M059J (cell line): ENCODE measurements at places on chromosomes 5 and 9.

DNA sequence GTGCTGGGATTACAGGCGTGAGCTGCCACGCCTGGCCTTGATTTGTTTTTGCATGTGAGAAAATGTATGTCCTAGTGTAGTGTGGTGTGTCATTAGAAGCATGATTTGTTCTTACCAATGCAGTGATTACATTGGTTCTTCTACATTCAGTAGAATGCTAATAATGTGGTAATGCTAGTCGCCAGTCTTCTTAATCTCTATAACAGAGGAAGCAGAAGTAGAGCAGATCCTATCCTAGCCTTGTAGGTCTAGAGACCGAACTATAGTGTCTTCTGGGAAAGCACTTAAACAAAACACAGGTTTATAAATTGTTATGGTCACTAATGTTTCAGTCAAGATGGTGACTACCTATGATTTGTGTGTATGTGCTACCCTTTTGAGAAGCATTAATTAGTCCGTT lies 197.5 kb upstream of the DMRT1 start:
- no peak for DNase-seq

- peak; percentile 85 for DNase-seq
Observed at GRCh38 chr5:139262742-139263445, 30.6 kb upstream of the MATR3 start.

- peak; percentile 41 for DNase-seq
Observed at GRCh38 chr5:74199005-74199404, 441.5 kb downstream of the ENC1 start.

GRCh38 chr5:170861667-170861916 lies 226 bp upstream of the RANBP17 start:
- no peak for DNase-seq

DNA sequence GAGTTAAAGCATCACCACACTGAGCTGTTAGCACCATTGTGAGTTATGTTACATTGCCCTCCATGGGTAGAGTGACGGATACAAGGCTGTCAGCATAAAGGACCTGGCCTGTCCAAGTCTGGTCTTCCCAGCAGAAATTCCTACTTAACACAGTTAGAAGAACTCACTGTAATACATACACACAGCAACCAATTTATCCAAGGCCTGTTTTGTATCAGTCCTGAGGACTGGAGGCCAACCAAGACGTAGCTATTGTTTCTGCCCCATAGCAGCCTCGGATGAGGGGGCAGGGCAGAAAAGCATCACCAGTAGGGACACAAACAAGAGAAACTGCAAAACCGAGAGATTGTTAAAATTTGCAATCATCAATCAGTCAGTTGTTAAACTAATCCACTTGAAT lies 66.0 kb upstream of the CKMT2 start:
- DNase-seq, result no peak

DNA sequence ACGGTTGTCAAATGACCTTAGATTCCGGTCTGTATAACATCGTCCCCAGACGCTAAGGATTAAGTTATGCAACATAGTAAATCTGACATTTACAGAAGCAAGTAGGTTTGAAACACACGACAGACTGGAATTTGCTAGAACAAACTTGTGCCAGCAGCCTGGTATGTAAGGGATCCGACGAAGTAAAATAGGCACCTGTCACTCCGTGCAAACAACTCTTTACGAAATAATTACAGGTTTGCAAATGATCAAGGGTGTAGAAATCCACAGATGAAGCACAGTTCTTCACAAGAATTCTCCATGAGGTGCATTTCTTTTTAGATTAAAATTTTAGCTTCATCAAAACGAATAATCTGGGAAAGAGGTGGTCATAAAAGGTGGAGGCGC lies 508 bp downstream of the MOCS2 start:
- no peak for DNase-seq

GRCh38 chr5:170832241-170832640 lies 29.6 kb upstream of the RANBP17 start:
- no peak for DNase-seq

- peak; percentile 51 for DNase-seq
Observed at GRCh38 chr5:73120222-73121118, at the start of gene TMEM171. TMEM171 (plus strand) TSS chr5:73120575; CDS start chr5:73123374, 2,799 bp downstream.

- DNase-seq, result no peak
Observed at GRCh38 chr9:133199648-133200321, 9.3 kb downstream of the OBP2B start.

- no peak for DNase-seq
Observed at GRCh38 chr5:83538786-83539462, 67.4 kb downstream of the VCAN start.

GRCh38 chr9:21336457-21336856 lies 1.3 kb upstream of the KLHL9 start:
- peak; percentile 34 for DNase-seq

GRCh38 chr9:12224449-12224848 lies 468.7 kb upstream of the TYRP1 start:
- DNase-seq, result no peak

GRCh38 chr9:19473605-19474004 lies 64.8 kb downstream of the ACER2 start:
- DNase-seq, result no peak

DNA sequence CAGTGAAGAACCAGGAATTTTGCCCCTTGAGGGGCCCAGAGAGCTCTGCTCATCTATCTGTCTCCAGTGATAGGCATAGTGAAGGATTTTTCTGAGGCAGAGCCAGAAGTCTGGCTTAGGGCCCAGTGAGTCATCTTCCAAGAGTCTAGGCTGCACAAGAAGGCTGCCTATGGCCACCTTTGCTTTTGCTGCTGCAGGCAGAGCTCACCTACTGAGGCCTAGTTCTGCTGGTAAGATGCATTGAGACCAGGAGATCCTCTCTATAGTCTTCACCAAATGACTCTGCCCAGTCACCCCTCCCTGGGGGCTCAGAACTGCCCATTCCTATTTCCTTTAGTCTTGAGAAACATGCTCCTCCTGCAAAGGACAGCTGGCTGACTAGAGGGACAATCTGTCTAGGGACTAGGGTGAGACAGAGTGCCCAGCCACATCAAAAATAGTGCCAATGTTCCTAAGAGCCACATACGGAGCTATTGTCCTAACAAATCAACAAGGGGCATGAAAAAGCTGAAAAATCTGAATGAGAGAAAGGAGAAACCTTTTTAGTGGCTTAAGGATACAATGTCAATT lies 40.3 kb upstream of the CDKN2AIPNL start:
- DNase-seq, result peak; percentile 85

DNA sequence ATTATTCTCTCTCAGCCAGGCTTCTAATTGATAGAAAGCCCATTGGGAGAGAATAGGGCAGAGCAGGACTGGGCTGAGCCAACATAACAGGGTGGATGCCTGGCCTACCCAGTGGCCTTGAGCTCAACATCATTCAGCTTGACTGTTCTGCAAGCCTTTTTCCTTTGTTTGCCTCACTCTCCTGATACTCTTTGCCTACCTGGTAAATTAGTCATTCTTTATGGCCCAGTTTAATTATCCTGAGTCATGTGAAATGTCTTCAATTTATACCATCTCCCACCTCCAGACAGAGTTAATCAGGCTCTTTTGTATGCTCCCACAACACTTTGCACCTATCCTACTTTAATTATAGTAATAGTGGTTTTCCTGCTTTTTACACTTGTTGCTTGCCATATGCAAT lies 13.6 kb downstream of the GLRA1 start:
- DNase-seq, result peak; percentile 37

- DNase-seq, result no peak
Observed at GRCh38 chr9:16572005-16572734, 298.3 kb downstream of the BNC2 start.

DNA sequence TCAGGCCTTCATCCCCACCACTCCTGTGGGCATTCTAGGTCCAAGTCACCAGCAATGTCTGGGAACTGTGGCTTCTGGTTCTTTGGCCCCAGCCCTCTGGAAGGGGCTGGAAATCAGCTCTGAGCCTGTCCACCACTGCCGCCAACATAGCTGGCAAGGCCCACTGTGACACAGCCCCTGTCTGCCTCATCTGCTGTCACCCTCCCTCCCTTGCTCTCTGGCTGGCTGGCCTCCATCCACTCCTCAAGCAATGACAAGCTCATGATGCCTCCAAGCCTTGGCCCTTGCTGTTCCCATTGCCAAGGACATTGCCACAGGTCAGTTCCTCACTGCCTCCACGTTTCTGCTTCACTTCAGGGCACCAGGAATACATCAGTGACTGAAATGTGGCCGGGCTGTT lies 93.7 kb downstream of the LHX2 start:
- no peak for DNase-seq

DNA sequence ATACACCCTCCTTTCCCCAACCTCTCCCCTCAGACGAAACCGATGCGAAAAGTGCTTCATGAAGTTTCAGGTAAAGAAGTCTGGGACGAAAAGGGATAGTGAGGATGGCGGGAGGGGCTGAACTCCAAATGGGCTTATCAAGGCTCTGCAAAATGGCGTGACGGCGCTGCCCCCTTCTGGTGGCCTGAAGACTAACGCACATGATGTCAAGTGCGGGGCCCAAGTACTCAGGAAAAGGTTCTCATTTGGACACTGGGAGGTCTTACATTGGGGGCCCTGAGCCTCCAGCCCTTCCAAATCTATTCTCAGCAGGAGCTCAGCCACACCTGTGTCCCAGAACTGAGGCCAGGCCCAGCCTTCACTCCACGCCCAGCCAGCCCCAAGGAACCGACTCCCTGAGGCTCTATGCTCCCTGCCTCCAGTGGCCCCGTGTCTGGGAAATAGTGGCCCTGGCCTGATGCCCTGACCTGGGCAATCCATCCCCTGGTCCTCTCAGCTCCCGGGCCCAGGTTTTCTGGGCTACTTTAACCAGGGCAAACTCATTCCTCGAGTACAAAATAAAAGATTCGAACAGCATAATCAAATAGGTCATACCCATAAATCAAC lies 119.9 kb downstream of the KCNIP1 start:
- peak; percentile 64 for DNase-seq

GRCh38 chr5:101717721-101718120 lies 578.4 kb downstream of the SLCO4C1 start:
- no peak for DNase-seq

DNA sequence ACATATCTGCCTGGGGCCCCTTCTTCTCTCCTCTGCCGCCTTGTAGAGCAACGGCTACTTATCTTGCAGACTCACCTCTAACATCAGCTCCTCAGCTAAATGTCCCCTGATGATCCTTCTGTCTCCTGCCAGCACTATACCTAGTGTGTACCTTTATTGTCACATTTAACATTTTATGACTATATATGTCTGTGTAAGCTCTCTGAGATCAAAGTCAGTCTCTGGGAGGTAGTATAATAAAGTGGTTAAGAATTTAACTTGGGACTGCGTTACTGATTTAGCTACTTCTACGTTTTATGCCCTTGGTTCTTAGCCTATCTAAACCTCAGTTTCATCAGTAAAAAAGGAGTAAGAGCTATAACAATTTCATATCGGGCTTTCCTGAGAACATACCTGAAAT lies 2.2 kb downstream of the TMED7 start:
- no peak for DNase-seq

- peak; percentile 88 for DNase-seq
Observed at GRCh38 chr9:36543916-36544315, 28.8 kb upstream of the MELK start.

DNA sequence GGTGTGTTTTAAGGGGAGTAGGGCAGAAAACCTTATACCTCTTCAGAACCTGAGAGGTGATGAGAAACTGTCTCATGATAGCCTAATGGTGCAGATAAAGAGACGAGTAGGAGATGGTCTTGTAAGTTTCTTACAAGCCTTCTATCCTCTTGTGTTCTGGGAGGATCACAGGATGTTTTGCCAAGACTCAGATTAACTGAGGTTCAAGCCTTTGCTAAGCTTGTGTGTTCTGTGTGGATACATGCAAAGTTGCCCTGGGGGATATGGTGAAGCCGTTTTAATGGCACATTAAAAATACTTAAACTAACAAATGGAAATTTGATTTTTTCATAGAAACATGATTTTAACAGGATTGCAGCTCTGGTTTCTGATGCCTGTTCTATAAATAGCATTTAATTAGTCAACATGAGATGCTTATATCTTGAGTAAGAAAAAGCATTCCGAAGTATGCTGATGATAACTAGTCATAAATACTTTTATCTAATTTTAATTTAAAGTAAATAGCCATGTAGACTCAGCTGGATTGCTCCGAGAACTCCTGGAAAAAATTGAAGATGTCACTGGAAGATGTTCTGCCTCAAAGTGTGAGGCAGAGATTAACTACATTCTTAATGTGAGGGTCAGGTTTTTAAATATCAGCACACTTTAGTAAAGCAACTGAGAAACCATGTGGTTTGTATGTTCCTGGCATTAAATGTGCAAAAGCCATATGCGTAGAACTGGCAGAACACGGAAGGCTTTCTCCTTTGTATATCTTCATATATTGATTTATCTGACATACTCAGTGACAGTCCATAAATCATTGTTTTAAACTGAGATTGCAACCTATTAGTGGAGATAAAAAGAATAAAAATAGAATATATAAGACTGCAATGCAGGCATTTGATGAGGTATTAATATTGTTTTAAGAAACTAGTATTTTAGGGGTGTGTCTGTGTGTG lies 53.7 kb downstream of the IPO11 start:
- DNase-seq, result no peak

- DNase-seq, result no peak
Observed at GRCh38 chr5:176734756-176735342, 75.5 kb upstream of the UNC5A start.

DNA sequence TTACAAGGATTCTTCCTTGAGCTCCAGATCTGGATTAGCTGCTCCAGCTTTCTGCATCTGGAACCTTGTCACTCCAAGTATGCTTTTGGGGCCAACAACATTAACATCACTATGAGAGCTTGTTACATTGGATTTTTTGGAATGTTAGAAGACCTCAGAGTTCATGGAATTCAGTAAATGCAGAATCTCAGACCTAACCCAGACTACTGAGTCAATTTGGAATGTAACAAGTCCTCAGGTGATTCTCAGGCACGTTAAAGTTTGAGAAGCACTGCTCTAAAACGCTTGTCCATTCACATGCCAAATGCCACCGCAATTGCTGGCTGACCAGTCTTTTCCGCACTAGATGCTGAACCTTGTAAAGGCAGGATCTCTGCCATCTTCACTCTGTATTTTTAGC lies 251.4 kb upstream of the TRIM32 start:
- DNase-seq, result no peak

- DNase-seq, result peak; percentile 82
Observed at GRCh38 chr9:81801190-81801589, 111.8 kb upstream of the TLE1 start.

DNA sequence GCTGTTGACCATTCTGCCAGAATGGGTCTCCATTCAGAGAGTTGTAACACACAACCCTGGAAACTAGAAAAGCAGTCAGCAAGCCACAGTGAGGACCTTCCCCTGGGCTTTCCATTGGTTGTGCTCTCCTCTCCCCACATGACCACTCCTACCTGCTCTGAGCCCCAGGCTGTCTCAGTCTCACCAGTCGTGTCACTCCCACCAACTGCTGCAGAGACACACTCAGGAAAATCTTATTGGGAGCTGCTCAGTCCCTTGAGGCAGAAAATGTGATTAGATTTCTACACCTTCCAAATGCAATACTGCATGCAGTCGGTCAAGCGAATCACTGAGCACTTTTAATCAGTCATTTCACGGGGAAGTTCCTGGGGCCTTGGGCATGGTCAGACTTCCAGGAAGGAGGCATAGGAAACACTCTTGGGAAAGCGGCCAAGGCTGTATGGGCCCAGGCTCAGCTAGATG lies 284.2 kb upstream of the NMUR2 start:
- DNase-seq, result peak; percentile 21
